CD4-positive, alpha-beta T cell treated with Interleukin-1 beta for 1 hour (primary cell): ENCODE measurements at places on chromosomes 16 and 17.

DNA sequence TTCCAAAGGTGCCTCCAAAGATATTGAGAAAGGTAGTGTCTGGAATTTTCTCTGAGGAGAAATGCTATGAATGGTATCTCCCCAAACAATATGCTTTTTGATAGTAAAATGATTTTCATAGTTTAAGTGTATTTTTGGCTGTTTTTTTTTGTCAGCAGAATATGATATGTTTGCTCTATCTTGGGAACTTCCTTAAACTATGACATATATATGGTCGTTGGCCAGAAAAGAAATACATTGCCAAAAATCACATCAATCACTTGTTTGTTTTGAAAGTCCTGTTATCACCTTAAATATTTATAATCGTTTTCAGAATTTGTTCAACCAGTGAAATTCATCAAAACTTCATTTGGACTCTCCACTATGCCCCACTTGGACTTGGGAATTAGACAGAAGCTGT lies 816.9 kb downstream of the CDH11 start:
- no peak for DNase-seq

- DNase-seq = peak; percentile 67
These were observed 16.8 kb downstream of the NQO1 start for GRCh38 chr16:69709456-69710084.

DNA sequence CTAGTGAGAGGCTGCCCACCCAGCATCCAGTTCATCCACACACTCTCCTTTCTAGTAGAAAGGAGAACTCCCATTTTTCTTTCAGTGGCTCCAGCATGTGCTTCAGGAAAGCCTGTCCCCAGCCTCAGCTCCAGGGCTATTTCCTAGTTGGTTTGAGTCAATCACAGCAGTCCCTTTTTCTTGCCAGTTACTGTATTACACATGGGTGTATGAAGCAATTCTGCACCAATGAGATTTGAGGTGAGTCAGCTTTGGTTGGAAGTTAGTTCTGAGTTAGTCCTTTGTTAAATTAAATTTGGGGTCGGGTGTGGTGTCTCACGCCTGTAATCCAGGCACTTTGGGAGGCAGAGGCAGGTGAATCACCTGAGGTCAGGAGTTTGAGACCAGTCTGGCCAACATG lies 24.8 kb downstream of the RAD51D start:
- DNase-seq = no peak

DNA sequence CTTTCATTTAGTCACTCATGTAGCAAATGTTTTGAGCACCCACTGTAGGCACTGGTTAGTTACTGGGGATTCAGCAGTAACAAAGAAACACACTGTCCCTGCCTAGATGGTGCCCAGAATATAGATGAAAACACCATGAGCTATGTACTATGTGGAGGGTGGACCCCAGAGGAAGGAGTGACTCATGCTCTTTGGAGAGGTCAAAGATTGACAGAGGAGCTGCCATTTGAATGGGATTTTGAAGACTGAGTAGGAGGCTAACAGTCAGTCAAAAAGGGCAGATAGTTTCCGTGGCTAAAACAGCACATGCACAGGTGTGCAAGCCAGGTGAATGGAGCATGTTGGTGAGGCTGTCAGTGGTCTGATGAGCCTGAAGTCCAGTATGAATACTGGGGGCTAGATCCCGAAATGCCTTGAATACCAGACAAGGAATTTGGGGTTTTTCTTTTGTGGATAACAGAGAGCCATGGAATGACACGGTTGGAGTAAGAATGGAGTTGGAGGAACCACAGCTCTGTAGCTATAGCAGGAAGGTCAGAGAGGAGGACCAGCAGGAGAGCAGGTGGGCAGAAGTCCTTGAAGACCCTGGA lies 6.1 kb downstream of the IL21R start:
- no peak for DNase-seq

GRCh38 chr17:22300731-22301352 lies 608.5 kb downstream of the KCNJ18 start:
- no peak for DNase-seq

DNA sequence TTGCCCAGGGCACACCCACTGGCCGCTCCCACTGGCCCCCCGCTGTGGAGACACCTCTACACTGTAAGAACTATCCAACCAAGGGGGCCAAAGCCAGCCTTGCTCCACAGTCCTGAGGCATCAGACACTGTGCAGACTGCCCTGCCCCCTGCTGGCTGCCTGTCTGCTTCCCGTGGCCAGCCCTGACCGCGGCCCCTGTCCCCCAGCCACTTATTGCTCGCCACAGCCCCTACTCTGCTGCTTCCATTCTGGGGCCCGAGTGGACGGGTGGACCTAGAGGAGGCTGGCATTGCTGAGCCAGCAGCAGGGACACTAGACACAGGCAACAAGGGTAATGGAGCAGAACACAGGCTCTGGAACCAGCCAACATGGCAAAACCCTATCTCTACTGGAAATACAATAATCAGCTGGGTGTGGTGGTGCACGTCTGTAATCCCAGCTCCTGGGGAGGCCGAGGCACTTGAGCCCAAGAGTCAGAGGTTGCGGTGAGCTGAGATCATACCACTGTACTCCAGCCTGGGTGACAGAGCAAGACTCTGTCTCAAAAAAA lies 19.7 kb upstream of the LRRC37A3 start:
- peak; percentile 28 for DNase-seq

- no peak for DNase-seq
These were observed 605 bp upstream of the ABAT start for GRCh38 chr16:8673611-8674412.

DNA sequence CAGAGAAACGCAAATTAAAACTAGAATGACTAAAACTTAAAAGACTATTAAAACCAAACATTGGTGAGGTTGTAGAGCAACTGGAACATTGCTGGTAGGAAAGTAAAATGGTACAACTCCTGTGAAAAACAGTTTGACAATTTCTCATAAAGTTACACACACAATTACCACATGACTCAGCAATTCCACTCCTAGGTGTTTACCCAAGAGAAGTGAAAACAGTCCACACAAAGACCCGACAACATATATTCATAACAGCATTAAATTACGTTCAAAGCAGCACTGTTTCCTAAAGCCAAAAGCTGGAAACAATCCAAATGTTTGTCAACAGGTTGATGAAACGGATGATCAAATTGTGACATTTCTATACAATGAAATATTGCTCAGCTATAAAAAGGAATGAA lies 26.5 kb upstream of the ALOX12 start:
- no peak for DNase-seq

GRCh38 chr17:59853168-59853918 lies 39.4 kb downstream of the TUBD1 start:
- peak; percentile 73 for DNase-seq

DNA sequence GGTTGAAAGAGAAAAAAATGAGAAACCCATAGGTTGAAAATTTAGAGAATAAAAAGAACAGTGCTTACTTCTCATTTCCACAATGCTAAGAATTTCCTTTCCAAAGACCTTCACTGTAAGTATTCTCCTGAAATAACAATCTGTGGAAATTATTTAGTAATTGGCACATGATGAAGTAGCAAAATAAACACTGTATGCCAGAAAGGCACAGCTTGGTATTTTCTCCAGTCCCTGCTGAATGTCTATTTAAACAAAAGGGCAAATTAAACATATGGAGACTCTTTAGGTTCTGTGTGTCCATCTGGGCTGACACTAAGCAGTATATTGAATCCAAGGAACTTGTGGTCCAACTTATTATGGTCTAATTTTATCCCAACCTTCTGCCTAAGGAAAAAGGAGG lies 46.1 kb downstream of the CHCT1 start:
- DNase-seq = no peak

DNA sequence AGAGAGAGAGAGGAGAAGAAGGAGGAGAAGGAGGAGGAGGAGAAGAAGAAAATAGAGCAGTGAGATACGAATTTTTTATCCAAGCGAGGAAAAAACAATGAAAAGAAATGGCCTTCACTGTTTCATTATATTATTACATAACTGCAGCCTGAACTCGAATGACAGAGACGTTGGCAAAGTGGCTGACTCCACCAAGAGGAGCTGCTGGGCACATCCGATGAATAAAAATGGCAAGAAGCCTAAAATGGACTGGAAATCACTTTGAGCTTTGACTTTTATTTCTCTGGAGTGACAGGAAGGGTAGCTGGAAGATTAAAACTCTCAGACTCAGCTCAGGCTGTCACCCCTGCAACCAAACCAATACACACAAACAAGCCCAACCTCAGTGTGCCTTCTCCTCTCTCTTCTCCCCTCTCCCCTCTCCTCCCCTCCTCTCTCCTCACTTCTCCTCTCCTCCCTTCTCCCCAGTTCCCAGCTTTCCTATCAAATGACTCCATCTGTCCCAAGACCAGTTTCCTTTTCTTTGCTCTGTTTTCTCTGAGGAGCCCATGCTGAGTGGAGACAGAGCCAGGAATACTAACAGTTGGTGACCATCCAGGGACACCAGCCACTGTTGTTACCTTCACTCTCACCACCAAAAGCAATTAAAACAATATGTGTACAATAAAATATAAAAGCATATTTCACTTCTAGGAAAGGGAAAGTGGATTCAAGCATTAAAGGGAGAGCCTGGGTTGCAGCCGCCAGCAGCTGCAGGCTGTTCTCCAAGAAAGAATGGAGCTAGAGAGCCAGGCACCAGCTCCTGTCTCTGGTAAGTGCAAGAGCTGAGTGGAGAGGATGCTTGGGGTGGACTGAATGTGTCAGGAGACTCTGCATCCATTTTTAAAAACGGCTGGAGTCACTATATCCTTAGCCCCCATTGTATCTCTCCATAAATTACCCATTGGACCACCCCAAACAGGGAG lies 51.2 kb downstream of the SOX9 start:
- DNase-seq = no peak

- no peak for DNase-seq
These were observed 17.7 kb downstream of the SLC38A10 start for GRCh38 chr17:81277421-81277820.

- DNase-seq = no peak
These were observed 38.2 kb upstream of the IL21R start for GRCh38 chr16:27363797-27364196.

DNA sequence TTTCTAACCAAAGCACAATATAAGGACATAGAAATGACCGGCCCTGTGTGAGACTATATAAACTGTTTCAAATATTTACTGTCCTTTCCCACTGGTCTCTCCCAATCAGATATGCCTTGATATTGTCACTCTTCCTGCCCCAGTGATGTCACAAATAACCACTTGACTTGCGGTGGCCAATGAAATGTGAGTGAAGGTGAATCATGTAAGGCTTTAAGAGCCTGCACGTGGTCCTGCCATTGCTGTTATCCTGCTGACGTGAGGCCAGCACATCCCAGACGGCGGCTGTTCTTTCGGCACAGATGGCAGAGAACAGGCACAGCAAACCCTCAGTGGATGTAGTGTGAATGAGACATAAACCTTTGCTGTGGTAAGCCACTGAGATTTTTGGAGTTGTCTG lies 5.4 kb upstream of the KLHL11 start:
- DNase-seq = no peak

GRCh38 chr17:50072130-50072529 lies 16.2 kb downstream of the ITGA3 start:
- DNase-seq = no peak

DNA sequence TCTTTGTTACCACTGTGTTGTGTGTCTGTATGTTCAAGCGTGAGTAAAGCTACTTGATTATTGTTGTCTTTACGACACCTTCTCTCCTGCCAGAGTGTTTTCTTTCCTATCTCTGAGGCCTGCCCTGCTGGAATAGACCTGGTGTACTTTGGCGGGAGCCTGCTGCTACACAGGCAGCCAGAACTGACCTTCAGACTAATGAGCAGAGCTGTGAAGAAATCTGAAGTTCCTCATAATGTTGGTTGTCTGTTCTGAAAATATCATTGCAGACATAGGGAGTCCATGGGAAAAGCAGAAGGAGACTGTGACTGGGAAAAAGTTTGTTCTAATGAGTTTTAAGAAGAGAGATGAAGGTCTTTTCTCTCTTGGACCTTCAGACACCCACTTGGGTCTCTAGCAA lies 9.8 kb downstream of the RHOT1 start:
- no peak for DNase-seq

- no peak for DNase-seq
These were observed 1.3 kb upstream of the EXOC7 start for GRCh38 chr17:76104896-76105231.

- DNase-seq = no peak
These were observed 101.7 kb downstream of the CHD9 start for GRCh38 chr16:53156516-53156915.

GRCh38 chr17:78313735-78314648 lies 45.9 kb downstream of the SOCS3 start:
- peak; percentile 76 for DNase-seq

GRCh38 chr17:39231091-39231561 lies 5.4 kb upstream of the STAC2 start:
- DNase-seq = no peak

- DNase-seq = no peak
These were observed 89.3 kb upstream of the CIBAR2 start for GRCh38 chr16:85201574-85201973.

DNA sequence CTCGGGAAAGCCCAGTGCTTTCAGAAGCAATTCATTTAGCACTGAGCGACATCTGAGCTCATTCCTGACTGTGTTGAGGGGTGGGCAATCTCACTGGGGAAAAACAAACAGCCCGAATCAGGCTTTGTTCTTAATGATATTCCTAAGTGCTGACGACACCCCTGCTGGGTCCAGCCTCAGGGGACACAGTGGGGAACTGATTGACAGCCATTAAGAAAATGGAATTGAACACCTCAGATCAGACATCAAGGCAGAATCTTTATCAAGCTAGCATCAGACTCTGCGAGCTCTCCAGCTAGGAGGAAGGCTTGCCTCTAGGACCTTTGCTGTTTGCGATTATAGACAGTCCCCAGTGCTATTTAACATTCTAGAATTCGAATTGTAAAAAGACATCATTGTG lies 22.5 kb upstream of the LYRM9 start:
- DNase-seq = no peak

GRCh38 chr17:83051396-83052240 lies 27.8 kb upstream of the METRNL start:
- DNase-seq = peak; percentile 99

DNA sequence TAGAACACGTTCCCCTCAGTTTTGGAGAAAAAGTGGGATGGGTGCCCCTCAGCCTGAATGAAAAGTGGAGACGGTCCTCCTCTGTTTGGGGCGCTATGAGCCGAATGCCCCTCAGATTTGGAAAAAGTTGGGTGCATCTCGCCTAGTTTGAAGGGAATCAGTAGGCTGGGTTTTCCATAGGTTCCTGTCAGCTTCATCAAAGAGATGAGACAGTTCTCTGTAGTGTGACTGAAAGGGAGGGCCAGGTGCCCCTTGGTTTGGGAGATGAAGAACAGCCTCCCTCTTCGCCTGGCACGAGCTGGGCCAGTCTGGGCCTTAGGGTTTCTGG lies 742 bp upstream of the SLC9A5 start:
- DNase-seq = no peak

DNA sequence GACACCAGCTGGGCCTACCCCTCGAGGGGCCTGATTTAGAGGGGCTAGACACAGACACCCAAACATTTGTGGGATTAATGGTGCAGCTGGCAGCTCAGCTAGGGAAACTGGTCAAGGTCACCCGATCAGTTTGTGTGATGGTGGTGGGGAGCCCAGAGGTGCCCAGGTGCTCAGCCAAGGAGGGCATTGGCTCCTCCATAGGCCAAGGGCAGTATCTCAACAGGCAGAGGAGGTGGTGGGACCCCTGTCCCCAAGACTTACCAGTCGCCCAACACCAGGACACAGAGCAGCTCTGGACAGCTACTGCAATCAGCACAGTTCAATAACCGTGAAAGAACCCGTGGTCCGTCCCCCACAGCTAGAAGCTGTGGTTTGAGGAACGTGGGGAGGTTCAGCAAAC lies 120.9 kb downstream of the C16orf78 start:
- no peak for DNase-seq

- DNase-seq = no peak
These were observed 578.2 kb downstream of the TOX3 start for GRCh38 chr16:51968749-51969148.
